ENCODE measurements at places on chromosomes 2 and 18.

DNA sequence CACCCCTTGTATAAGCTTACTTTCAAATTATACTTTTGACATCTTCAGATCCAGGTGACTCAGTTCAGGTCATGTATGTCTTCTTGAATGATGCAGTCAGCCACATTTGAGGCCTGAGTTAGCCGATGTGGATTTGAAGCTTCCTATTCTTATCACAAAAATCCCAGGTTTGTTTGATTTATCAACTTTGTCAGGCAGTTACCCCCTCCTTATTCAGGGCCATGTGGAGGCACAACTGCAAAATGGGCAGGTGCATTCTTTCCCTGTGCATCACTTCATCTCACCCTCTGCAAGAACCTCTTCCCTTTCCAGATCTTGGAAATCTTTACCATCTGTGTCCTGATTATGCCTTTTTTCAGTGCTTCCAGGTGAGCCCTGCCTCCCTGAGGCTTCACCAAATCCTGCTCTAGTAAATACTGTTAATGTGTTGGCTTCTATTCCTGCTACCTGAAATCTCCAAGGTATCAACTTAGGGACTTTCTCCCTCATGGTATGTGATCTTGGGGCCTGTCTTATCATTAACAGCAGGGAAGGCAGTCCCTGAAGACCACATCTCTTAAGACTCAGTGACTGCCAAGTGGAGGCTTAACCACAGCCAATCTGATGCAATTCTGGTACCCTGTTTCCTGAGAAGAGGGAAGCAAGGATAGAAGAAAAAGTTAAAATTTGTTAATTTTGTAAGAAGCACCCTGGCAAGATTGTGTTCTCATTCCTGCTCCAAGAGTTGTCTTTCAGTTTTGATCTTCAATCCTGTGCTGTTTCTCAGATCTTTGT lies 9.4 kb upstream of the ARHGAP28 start:
- DNase-seq, result no peak

DNA sequence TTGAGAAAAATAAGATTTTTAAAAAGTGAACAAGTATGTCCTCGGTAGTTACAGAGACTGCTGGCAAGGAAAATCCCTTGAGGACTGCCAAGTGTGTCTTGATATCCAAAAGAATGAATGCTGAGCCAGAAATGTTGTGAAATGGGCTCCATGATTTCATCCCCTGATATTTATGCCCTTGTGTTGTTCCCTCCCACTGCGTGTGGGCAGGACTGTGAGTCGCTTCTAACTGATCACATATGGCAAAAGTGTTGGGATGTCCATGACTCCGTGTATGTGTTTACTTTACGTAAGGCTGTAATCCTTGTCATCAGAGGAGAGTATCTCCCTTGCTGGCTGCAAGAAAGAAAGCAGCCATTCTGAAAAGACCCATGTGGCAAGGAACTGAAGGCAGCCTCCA lies 285.1 kb downstream of the SS18 start:
- DNase-seq, result no peak

DNA sequence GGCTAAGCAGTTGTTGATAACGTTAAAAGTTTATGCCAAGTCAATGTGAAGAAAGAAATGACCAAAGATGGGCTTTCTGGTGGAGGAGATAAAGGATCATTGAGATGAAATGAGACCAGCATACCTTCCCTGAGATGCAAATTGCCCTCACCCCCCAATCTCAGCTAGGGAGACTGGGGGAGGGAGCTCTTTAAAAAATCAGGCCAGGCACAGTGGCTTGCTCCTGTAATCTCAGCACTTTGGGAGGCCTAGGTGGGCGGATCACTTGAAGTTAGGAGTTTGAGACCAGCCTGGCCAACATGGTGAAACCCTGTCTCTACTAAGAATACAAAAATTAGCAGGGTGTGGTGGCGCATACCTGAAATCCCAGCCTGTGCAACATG lies 30.9 kb upstream of the KCMF1 start:
- no peak for DNase-seq

GRCh38 chr2:88442473-88442872 lies 10.0 kb downstream of the FOXI3 start:
- no peak for DNase-seq

DNA sequence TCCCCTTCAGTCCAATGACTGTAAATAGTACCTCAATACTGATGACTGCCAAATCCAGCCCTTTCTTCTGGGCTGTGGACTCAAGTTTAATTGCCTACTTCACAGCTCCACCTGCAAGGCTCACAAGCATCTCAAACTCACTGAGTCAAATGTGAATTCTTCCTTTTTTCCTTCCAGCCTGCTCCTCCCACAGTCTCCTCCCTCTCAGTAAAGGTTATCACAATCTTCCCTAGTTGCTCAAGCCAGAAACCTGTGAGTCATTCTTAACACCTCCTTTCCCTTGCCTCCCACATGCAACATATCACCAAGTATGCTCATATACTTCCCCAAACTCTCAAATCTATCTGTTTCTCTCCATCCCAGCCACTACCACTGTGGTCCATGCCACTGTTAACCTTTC lies 3.7 kb upstream of the MFSD6 start:
- DNase-seq, result no peak

DNA sequence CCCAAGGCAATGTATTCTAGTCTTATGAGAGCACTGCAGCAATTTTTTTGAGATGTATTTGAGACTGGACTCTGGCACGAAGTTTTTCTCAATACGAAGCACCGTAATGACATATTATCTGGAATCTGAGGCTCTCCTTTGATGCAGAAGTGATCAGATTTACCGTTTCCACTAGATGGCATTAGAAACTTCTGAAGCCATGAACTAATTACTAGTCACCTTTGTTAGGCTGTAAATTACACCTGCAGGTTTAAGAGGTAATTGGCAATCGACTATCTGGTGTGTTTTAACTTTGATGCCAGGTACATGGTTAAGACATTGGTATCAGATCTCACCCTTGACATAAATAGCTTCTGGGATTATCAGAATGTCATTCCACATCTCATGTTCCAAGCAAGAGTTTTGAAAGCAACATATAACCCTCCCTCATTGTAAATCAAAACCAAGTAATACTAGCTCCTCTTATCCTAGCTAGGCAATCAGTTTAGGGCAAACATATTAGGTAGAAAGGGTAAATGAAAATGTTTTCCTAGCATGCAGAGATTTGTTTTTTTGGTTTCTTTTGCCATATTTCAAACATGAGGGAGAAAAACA lies 254.6 kb upstream of the SPRED2 start:
- DNase-seq, result no peak

- no peak for DNase-seq
Measured at GRCh38 chr2:128115921-128116623, 25.1 kb downstream of the UGGT1 start.

DNA sequence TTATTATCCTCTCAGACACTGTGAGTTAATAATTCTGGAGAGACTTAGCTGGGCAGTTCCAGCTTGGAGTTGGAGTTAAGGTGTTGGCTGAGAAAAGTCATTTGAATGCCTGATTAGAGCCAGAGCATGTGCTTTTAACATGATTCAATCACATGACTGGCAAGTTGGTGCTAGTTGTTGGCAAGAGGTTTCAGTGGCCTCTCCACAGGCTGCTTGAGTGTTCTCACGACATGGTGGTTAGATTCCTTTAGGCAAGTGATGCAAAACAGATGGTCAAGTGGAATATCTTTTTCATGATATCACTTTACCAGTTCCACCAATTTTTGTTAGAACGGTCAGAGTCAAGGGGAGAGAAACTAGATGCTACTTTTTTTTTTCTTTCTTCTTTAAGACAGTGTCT lies 262.7 kb upstream of the FN1 start:
- no peak for DNase-seq

DNA sequence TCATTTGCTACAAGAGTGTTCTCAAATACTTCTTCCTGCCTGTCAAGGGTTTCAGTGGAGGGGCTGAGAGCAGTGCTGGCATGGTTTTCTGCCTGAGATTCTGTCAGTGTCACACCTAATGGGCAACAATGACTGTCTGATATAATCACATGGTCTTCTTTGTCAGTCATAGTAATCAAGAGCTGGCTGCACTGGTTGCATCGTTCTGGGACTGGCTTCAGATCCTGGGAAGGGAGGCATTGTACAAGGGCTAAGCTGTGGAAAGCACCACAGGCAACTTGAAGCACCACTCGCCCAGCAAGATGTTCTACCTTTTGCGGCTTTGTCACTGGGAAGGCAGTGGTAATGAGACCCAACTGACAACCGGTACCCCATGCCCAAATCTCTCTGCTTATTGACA lies 19.6 kb downstream of the ALS2 start:
- DNase-seq, result no peak

- no peak for DNase-seq
Measured at GRCh38 chr2:39693245-39693644, 27.5 kb downstream of the TMEM178A start.

DNA sequence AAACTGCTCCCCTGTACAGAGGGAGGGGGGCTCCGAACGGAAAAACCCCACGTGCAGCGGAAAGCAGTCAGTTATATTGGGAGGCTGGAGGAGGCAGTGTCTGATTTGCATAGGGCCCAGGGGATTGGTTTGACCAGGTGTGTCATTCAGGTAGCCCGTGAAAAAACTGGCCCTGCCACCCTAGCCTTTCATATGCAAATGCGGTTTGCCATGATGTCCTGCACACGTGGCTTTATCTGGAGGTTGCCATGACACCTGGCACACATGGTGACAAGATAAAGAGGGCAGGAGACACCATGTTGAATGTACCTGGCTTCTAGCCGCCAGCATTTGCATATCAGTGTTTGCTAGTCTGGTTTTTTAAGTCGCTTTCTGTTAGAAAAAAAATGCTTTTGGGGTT lies 20.5 kb downstream of the SLC25A52 start:
- DNase-seq, result no peak

DNA sequence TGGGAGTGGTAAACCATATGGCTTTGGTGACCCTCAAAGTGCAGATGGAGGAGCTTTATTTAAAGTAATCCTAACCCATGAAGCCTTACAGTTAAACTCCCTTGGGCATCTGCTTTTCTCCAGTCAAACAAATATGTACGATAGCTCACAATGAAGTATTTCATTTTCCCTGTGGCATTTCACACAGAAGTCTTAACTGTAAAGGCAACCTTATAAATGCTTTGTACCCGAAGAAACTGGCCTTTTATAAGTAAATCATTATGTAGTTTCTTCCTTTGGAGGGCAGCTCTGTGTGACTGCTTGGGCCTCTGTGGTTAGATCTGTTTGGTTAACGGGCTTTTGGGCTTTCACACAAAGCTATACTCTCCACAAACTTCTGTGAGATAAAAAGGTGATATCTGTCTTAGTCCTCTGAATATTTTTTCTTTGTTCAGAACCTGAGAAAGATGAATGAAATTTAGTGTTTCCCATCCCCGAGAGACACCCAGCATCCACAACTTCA lies 46.6 kb downstream of the SCN1A start:
- DNase-seq, result no peak

DNA sequence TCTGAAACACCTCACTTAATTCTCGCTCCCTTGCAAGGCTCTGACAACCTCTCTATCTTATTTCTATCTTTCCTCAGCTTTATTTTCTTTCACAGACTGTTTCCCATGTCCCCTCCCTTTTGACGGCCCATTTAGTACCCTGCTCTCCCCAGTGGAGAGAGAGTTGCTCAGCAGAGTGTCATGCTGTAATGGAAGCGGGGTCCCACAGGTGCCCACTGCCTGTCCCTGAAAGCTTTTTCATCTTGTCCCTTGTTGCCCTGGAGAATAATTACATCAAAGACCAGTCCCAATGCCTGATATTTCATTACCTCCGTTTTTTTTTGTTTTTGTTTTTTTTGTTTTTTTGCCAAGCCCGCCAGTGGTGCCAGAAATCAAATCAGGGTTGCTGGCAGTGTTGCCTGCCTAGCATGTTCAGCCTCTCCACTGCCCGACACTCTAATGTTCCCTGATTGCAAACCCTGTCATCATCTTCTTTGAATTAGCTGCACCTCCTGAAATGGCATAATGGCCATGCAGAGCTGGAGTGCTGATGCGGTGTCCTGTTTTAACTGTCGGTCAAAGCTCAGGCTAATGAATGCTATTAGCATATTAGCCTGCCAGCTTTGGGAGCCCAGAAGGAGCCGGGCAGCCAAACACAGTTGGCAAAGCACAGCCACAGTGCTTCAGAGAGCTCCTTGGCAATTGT lies 71.2 kb upstream of the CAVIN2 start:
- DNase-seq, result no peak

GRCh38 chr18:39600894-39601293 lies 2035.3 kb upstream of the CELF4 start:
- DNase-seq, result no peak

DNA sequence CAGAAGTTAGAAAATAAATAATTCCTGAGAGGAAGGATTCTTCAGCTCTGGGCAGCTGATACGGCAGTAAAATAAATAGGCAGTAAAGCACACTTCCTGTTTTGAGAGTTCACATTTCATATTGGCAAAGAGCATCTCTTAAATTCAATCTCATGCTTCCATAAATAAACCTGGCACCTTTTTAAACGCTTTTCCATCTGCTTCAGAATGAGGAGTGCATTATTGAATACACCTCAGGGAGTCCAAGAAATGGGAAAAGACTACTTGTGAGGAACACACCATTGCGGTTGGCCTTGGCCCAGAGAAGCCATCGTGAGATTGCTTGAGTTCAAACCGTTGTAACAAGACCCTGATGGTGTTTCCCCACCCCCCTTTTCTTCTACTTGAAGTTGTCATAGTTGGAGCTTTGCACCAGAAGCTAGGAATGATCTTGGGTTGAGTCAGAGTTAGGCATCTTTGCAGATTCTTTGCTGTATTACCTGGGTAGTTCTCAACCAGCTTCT lies 123.9 kb downstream of the RDH14 start:
- no peak for DNase-seq

GRCh38 chr2:169324581-169325260 lies 37.6 kb downstream of the LRP2 start:
- DNase-seq, result no peak

GRCh38 chr2:182166406-182166805 lies 180.8 kb downstream of the PPP1R1C start:
- no peak for DNase-seq

Data from GM20000 (cell line).